ENCODE measurements at places on chromosomes 1 and 21.

- no peak for DNase-seq
Observed at GRCh38 chr1:225364439-225364838, 63.4 kb downstream of the LBR start.

DNA sequence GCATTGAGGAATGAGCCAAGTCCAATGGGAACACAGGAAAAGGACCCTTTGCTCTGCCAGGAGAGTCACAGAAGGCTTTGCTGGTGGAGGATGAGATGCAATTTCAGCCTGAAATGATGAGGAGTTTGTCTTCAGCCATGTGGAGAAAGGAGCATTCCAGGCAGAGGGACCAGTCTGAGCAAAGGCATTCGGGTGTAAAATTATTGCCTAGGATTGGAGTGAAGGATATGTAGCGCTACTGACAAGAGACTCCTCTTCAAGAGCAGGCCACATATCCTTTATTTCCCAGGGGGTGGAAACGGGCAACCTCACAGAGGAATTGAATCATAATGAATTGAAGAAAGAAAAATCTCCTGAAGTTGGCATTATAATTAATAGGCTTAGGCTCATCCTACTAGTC lies 1.1 kb upstream of the CSF1 start:
- DNase-seq = no peak

GRCh38 chr1:53439337-53440207 lies 19.6 kb upstream of the DMRTB1 start:
- no peak for DNase-seq

DNA sequence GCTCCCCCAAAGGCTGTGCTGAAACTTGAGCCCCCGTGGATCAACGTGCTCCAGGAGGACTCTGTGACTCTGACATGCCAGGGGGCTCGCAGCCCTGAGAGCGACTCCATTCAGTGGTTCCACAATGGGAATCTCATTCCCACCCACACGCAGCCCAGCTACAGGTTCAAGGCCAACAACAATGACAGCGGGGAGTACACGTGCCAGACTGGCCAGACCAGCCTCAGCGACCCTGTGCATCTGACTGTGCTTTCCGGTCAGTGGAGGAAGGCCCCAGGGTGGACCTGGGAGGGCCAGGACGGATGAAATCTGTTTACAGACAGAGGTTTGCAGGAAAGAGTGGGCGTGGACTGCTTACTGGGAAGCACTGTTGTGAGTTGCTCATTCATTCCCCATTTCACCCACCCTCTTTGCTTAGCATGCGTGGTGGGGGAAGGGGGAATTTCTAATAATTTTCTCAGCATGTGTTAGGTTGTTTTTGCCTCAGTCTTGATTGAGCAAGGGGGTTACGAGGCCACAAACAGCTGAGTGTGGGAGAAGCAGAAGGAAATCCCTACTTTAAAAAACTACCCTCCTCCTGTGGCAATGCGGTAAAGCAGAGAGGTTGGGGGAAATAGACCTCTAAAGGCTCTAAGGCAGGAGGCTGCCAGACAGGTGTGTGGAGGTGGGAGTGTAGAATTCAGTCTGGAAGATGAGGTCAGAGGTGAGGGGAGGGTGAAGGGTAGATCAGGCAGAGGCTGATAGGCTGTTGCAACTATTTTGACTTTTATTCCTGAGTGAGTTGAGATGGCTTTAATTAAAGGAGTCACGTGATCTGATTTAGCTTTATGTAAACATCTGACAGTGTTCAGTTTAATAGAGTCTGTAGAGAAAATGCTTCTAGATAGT lies 1.3 kb downstream of the FCGR2A start:
- DNase-seq = no peak

- DNase-seq = no peak
Observed at GRCh38 chr1:36625253-36625934, 142.7 kb upstream of the CSF3R start.

GRCh38 chr21:41482301-41482700 lies 25.7 kb downstream of the TMPRSS2 start:
- DNase-seq = no peak

- no peak for DNase-seq
Observed at GRCh38 chr1:201028461-201028889, 5.0 kb upstream of the KIF21B start.

- DNase-seq = no peak
Observed at GRCh38 chr1:109917768-109918606, 7.3 kb downstream of the CSF1 start.

GRCh38 chr1:16967095-16967575 lies 13.3 kb downstream of the MFAP2 start:
- DNase-seq = no peak

DNA sequence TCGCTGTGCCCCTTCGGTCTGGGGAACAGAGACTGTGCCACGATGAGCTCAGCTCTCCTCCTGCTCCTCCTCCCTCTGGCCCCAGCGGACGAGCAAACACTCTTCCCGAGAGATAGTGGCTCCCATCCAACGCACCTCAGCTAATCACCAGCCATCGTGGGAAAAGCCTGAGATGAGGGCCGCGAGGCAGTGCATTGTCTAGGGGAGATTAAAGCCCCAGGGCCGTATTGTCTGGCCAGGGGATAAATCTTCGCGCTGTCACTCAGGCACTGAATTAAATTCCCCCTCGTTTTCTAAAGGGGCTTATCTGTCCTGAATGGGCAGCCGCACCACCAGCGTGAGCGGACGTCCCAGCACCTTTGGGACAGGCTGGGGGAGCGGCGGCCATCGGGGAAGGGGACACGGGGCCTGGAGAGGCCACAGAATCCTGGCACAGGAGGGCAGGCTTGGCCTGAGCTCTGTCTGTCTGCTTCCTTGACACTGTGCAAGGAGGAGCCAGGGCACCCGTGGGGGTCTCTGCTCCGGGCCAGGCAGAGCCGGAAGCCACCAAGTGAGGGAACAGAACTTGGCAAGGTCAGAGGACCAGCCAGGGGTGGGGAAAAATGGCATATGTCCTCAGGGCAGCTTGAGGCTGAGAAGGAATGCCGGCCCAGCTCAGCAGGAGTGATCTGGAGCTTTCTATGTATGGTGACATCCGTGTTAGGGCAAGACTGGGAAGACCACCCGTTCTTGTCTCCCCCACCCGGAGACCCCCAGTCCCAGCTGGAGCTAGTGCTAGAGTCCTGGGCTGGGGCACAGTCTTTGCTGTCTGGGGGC lies 32.3 kb downstream of the PRDM16 start:
- DNase-seq = no peak

GRCh38 chr1:218656301-218657037 lies 311.3 kb downstream of the TGFB2 start:
- DNase-seq = no peak

GRCh38 chr1:31111290-31111951 lies 45.9 kb upstream of the PUM1 start:
- no peak for DNase-seq

- DNase-seq = no peak
Observed at GRCh38 chr1:60279798-60280197, 206.2 kb upstream of the C1orf87 start.

- DNase-seq = peak; percentile 35
Observed at GRCh38 chr1:40948741-40949443, 30.6 kb upstream of the CTPS1 start.

DNA sequence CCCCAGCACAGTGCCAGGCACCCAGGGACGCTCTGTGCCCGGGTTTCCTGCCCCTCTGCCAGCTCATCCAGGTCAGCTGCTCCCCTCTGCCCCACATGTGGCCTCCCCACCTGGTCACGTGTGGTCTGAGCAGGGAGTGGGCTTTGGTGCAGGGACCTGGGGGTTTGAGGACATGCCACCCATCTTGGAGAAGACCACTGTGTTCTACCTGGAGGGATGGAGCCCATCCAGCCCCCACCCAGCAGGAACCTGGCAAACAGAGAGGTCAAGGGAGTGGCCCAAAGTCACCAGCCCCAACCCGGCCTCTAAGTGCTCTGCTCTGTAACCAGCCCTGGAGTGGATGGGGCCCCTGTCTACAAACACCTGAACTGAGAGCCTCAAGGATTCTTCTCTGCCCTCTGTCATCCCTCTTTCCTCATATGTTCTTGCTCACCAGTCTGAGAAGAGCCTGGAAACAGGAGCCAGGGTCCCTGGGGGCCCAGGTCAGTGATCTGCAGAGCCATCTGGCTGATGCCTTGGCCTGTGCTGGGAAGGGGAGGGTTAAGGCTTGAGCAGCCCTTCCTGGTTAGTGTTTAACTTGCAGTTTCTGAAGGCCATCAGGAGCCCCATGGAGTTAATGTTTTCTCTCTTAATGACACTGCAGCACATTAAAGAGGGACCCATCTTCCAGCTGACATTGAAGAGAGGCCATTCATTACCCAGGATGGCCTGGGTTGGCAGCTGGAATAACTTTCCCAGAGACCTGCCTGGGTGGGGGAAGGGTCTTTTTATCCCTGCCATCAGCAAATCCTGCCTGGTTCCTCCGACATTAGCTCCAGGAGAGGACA lies 235.4 kb downstream of the PTPRU start:
- DNase-seq = no peak

GRCh38 chr1:159007726-159008125 lies 2.0 kb upstream of the IFI16 start:
- no peak for DNase-seq

DNA sequence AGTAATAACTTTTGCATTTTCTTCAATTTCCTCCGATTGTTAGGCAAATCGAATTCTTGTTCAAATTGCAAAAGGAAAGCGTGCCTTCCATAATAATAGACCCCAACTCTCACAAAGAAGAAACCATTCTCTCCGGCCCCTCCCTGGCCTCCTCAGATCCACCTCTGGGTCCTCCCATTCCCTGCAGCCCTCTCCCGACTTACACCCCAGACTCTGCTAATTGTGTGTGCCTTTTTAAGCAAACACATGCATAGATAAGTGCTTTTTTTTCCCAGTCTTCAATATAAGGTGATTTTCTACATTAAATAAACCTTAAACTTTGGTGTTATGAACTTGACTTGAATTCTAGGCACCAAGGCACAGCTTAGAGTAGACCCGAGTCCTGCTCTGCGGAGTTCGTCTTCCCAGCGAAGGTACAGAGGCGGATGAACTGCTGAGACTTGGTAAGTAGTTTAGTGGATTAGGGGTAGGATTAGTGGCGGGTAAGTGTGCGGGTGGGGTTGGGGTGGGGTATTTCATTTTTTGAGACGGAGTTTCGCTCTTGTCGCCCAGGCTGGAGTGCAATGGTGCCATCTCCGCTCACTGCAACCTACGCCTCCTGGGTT lies 1.5 kb downstream of the L1TD1 start:
- no peak for DNase-seq

GRCh38 chr21:32056791-32057190 lies 184.0 kb downstream of the HUNK start:
- DNase-seq = no peak

DNA sequence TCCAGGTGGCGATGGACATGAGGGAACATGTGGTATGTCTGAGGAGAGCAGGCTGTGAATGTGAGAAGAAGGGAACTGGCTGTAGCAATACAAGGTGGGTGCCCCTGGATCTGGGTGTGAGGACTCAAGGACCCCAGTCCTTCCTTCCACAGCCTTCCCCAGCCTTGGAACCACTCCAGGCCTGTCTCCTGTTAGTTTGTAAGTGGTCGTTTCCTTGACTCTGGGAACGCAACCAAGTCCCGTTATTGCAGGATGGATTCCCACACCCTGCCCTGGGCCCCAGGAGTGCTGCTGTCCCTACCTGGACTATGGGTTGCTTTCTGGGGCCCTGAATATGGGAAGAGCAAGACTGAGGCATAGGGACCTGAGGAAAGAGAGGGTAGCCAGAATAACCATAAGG lies 47.2 kb upstream of the VANGL1 start:
- no peak for DNase-seq

DNA sequence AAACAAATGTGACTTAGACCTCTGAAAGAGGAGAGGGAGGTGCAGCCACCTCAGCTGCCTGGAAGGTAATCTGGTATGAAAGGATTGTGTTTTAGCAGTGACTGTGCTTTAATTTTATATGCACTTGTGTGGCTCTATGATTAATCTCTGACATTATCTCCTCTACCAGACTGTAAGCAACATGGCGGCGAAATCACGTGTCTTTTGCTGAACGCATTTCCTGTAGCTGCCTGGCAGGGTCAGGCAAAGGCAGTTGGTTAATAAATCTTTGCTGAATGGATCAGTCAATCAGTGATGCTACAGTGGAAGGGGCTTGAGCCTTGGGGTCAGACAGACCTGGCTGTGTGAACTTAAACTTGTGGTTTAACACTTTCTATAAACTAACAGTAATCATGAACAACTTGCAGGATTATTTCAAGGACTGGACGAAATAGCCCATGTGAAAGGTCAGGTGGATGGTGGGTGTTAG lies 96.9 kb downstream of the ADSS2 start:
- no peak for DNase-seq

- DNase-seq = no peak
Observed at GRCh38 chr1:94886361-94886760, 40.5 kb downstream of the CNN3 start.

DNA sequence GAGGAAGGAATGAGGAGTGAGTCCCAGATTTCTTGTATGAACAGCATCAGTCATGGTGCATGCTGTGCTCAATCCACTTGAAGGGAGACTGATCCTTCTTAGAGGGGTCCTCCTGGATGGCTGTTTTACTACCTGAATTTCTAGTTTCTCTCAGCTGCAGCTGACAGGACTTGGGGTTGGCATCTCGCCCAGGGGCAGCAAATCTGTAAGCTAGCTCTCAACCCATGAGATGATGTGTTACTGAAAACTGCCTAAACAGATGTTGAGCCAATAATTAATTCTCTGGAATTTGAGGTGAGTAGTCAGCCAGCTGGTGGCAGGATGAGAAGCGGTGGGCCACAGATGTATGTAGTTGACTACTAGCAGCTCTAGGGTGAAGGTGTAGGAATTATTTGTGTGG lies 19.6 kb downstream of the BACH1 start:
- no peak for DNase-seq

- no peak for DNase-seq
Observed at GRCh38 chr1:224333939-224334786, 4.2 kb upstream of the NVL start.

- peak; percentile 13 for DNase-seq
Observed at GRCh38 chr1:18100491-18101063, 7.0 kb upstream of the IGSF21 start.

DNA sequence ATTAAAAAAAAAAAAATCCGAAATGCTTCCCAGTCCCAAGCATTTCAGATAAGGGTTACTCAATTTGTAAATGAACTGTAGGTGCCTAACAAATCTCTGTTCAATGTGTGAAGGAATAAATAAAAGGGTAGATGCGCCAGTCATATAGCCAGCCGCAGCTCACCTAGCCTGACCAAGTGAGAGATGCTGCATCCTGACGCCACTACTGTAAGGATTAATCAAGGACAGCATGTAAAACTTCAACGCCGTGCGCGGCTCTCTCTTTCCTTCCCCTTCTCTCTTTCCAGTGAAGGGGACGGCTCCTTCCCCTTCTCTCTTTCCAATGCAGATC lies 441 bp downstream of the PPT1 start:
- DNase-seq = no peak

GRCh38 chr21:42357307-42357706 lies 6.5 kb upstream of the TFF2 start:
- no peak for DNase-seq

DNA sequence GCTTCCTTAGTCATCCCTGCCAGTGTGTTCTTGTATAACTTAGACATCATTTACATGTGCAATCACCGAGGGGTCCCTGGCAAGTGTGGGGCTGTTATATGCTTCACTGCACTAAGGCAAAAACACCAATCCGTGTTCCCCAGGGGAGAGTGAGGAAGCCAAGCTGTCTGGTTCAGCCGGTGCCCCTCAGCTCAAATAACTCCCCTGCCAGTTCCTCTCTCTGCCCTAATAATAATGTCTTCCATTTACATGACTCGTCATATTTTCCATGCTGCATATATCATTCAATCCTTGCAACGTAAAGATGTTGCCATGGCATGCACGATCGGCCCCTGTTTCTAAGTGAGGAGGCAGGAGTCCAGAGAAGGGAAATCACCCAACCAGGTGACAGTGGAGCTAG lies 24.4 kb upstream of the NDC1 start:
- no peak for DNase-seq

Measured in CD4-positive, alpha-beta T cell treated with Interleukin-6 at 100 ng/mL for 8 hours (primary cell).